Thoracic aorta (tissue), 2 donors: ENCODE measurements at places on chromosomes 13 and 19.

- no peak for DNase-seq
Measured at GRCh38 chr13:93882086-93882651, 597.3 kb downstream of the DCT start.

DNA sequence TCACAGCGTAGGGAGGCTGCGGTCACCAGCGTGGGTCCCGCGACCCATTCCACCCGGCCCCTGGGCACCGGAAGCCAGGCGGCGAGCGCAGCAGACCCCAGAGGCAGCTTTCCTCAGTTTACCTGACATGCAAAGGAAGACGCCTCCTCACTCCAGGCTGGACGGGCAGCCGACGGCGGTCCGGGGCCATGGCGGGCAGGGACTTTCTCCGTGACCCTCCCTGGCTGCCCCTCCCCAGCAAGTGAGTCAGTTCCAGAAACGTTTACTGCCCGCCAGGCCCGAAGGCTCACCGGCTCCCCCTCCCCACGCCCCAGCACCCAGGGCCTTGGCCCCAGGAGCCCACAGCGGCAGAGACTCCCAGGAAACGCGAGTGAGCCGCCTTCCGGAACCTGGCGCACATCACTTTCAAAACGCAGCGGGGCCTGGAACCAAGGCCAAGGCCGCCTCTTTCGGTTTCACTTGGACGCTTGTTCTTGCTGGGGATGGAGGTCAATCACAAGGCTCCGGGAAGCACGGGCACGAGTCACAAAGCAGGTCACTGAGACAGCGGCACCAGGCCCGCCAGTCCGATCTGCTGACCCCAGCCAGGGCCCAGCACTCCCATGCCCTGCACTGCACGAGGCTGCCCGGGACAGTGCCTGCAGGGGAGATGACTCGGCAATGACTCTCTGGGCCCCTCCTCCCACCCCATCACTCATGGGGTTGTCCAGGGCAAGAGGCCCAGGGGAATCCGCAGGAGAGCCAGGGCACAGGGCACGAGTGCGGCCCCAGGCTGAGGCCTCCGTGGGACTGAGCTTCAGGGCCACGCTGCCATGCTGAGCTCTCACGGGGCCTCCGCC is 5.3 kb downstream of the SBNO2 start:
- no peak for DNase-seq

GRCh38 chr13:20195801-20196200 is 3.1 kb upstream of the GJB2 start:
- no peak for DNase-seq

GRCh38 chr13:44425815-44426078 is 52.1 kb downstream of the SERP2 start:
- DNase-seq = no peak

- DNase-seq = no peak
Measured at GRCh38 chr13:59755632-59756290, 408.0 kb downstream of the DIAPH3 start.

DNA sequence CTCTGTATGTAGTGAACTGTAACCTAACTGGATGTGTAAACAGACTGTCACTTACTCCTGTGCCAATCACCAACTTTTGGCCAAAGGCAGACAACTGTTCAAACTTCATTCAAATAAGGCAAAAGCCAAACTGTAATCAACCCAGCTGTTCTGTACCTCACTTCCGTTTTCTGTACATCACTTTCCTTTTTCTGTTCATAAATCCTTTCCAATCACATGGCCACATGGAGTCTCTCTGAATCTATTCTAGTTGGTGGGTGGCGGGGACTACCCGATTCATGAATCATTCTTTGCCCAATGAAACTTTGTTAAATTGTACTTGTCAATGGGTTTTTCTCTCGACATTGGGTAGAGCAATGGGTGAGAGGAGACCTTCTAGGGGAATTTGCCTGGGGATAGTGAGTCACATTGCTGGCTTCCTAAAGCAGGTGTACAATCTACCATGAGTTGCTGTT is 178.3 kb upstream of the RFC3 start:
- no peak for DNase-seq

DNA sequence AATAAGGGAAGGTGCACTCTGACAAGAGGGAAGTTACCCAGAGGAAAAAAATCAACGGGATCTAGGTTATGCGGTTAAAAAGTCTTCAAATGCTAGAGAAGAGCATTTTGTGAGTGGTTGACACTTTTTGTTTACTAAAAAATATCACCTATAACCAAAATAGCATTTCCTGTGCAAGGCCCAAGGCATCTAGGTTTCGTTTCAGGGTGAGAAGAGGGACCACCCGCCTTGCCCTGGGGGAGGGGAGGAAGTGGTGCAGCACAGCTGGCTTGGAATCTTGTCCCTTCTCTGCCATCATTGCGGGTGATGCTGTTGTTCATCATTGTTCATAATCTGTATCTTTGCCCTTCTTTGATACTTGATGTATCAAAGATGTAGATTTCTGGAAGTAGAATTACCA is 80.6 kb downstream of the NUFIP1 start:
- DNase-seq = no peak

- no peak for DNase-seq
Measured at GRCh38 chr13:53014495-53015443, 13.8 kb upstream of the OLFM4 start.

GRCh38 chr19:23378948-23379347 is 16.3 kb downstream of the ZNF91 start:
- DNase-seq = no peak

DNA sequence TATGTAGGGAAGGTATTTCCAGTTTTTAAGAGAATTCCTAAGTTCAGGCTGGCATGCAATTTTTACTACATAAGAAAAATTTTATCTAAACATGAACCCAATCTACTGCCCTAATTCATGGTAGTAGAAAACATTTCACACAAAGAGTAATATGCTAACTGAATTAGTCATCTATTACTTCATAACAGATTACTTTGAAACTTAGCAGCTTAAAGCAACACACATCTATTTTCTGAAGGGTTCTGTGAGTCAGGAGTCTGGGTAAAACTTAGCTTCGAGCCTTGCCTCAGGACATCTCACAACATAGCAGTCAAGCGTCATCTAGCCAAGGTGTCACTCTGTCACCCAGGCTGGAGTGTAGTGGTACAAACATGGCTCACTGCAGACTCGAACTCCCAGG is 537.5 kb downstream of the DCT start:
- DNase-seq = no peak

DNA sequence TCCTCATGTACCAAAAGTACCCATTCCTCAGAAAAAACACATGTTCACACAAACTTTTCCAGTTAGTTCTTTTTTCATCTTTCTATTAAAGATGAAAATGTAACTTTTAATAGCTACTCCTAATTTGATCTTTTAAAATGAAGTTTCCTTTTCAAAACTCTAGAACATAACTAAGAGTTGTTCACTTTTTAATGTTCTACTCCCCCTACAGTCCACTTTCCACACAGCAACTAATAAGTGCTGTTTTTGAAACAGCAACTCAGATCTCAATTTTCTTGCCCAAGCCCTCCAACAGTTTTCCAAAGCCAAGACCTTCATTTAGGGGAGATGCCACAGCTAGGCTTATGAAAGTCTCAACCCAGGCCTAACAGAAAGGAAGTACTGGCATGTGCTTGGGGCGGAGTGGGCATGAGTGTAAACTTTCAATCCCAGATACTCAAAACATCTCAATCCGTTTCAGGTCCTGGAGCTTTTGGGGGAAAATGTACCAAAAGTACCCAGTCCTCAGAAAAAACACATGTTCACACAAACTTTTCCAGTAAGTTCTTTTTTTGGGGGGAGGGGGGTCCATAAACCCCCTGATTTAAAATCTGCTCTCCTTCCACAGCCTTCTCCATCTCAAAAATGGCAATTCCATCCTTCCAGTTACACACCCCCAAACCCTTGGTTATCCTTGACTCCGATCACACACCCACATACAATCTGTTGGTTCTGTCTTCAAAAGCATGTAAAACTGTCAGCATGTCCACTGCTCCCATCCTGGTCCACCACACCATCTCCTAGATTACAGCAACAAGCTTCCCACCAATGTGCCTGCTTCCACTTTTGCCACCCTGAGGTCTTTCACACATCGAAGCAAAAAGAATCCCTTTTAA is 2.0 kb downstream of the FBL start:
- no peak for DNase-seq

GRCh38 chr13:35925669-35926068 is 205.5 kb downstream of the DCLK1 start:
- DNase-seq = no peak

DNA sequence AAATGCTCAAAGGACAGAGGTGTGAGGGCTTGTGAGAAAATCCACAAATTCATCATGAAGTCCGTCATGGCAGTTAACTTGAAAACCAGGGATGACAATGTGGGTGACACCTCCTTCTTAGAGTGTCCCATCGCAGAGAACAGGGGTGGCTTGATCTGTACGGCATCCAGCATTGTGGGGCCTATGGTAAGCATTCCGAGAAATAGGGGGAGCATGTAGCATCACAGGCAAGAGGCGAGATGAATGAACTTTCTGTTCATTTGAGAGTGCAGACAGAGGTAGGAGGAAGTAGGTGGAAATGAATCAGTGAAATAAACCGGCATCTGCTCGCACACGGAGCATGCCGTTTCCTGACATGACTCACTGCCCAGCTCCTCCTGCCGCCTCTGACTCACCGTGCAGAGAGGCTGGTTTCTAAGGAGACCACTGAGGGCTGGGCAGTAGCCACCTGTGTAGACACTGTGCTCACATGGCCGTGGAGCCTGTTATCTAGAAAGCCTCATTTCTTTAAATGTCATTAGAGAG is 339.0 kb downstream of the RFC3 start:
- DNase-seq = peak; percentile 66

GRCh38 chr13:27126859-27127258 is 44.8 kb downstream of the USP12 start:
- DNase-seq = no peak

GRCh38 chr13:40999416-40999815 is 19.7 kb downstream of the ELF1 start:
- DNase-seq = no peak

- DNase-seq = no peak
Measured at GRCh38 chr19:47545061-47545948, 27.6 kb downstream of the ZNF541 start.

GRCh38 chr13:23828086-23828485 is 61.1 kb downstream of the MIPEP start:
- DNase-seq = no peak

- DNase-seq = no peak
Measured at GRCh38 chr13:25190256-25190655, 18.2 kb upstream of the AMER2 start.

GRCh38 chr19:44817725-44818465 is 9.0 kb downstream of the BCAM start:
- no peak for DNase-seq

DNA sequence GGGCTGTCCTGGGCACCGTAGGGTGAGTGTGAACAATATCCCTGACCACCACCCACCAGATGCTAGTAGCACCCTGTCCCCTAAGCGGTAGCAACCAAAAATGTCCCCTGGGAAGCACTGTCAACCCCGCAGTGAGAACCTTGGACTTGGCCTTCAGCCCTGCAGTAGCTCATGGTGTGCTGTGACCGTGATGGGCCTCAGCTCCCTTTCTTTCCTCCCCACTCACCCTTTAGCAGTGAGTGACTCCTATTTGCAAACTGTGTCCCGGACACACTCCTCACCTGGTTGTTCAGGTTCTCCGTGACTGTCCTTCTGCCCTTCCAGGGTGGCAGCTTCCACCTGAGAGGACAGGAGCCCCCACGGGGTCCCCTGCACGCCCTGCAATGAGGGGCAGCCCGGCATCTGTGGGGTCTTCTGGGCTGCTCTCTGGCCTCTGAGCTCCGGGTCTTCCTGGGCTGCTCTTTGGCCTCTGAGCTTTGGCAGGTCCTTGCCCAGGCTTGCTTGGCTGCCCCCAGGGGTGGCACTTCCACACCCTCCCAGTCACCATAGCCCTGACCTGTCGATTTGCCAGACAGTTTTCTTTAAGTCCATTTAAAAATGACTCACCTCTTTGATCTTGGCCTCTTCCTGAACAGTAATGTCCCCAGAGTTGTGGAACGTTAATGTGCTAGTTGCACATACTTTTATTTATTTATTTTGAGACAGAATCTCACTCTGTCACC is 3.8 kb downstream of the KDM4B start:
- DNase-seq = no peak

DNA sequence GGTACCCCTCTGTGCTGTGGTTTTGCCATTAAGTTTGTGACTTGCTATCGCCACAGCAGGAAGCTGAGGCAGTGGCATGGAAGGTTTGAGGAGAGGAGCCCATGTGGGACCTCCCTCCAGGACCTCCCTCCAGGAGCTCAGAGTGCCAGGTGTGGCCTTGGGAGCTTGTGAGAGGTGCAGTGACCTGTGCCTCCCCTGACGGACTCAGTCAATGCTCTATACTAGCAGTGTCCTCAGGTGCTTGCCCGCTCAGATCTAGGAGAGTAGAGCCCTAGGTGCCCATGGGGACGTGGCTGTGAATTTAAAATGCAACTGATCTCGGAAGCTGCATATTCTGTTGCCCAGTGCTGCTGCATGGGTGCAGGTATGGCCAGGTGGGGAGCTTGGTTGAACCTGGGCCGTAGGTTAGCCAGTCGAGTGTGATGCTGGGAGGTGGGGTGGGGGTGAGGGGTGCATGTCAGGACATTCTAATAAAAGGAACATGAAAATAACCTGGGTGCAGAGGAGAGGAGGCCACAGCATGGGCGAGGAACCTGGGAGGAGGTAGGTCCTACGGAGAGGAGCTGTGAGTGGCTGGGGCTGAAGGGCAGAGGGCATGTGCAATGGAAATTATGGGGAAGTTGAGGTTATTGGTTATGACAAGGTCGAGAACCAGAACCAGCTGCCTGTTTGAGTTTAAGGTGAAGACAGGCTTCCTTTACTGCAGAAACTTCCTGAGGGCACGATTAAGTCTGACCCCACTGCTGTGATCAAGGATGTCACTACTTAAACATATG is 41.6 kb downstream of the TEX29 start:
- no peak for DNase-seq

- no peak for DNase-seq
Measured at GRCh38 chr13:50686551-50686950, 156.9 kb downstream of the DLEU7 start.

DNA sequence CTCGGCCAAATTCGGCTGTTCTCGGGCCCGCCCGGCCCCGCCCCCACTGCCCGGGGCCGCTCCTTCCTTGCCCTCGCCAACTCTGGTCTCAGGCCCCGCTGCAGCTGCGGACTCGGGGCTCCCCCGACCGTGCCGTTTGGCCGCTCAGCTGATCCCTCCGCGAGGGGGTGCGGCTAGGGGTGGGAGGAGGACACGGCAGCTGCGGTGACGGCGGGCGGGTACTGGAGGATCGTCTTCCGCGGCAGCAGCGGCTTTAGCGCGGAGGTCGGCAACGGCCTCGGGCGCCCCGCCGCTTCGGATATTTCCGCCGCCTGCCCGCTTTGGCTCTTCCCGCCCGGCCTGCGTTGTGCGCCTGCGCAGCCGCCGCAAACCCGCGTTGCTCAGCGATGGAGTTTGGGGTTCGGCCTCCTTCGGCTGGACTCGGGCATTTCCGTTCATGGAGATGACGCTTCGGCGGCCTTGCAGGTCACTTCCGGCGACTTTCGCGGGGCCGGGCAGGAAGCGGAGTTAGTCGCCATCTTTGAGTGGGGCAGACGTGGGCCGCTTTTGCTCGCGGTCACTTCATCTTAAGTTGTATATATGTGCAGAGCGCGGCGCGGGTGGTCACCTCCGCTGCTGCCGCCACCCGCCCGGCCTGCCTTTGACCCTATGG is 338 bp upstream of the UBE2M start:
- peak; percentile 94 for DNase-seq

GRCh38 chr13:23822252-23822824 is 66.9 kb downstream of the MIPEP start:
- DNase-seq = no peak
